ENCODE measurements at places on chromosomes 7 and 10.

DNA sequence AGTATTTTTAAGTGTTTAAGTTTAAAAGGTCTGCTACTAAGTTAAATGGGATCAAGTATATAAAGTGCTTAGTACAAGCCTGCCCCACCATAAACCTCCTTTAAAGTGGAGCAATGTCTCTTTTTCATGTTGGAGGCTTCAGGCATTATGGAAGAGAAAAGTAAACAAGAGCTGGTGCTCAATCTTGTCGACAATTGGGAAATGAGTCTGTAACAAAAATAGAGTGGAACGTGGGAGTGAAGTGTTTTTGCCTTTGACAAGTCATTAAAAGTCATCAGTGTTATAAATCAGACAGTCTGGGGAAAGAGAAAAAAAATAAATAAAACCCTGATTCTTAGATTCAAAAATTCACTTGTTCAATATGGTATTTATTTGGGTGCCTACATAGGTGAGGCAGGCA, 44.7 kb downstream of the DNAJC12 start:
- no peak for DNase-seq

DNA sequence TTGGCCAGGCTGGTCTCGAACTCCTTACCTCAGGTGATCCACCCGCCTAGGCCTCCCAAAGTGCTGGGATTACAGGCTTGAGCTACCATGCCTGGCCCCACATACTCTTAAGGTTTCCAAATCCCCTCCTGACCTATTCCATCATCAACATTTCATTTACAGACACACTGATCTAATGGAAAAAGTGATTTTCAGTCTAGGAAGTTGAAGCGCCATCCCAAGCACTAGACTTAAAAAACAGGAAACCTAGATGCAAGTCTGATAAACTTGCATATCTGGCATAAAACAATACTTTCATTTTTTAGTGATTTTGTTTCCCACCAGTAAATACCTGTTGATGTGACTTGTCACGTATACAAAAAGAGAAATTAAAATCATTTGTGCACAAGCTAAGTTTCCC, 44.0 kb downstream of the DNMBP start:
- no peak for DNase-seq

- no peak for DNase-seq
Observed at GRCh38 chr10:3605882-3606281, 179.1 kb downstream of the KLF6 start.

- peak; percentile 87 for DNase-seq
Observed at GRCh38 chr10:69337296-69338132, 59.2 kb downstream of the HK1 start.

- DNase-seq, result no peak
Observed at GRCh38 chr7:83629117-83629880, 19.6 kb downstream of the SEMA3E start.

GRCh38 chr10:124152139-124153022, 59.0 kb upstream of the CHST15 start:
- peak; percentile 79 for DNase-seq

DNA sequence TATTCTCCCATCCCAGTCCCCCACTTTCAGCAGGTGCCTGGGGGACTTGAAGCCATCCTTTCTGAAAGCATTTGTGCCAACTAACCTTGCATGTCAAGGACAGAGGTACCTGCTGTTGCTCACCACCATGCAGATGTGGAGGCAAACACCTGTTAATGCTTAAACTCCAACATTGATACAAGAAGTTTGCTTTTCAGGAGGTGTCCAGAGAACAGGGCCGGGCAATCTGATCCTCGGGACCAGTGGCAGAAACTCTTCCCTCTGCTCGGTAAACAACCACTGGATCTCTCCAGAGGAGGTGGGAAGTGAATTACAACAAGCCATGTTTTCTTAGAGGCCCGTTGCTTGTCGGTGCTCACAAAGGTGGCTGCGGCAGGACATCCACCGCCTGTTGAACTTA, 54.7 kb downstream of the FGFR2 start:
- no peak for DNase-seq
